GM20000 (cell line): ENCODE measurements at places on chromosomes 2 and 18.

DNA sequence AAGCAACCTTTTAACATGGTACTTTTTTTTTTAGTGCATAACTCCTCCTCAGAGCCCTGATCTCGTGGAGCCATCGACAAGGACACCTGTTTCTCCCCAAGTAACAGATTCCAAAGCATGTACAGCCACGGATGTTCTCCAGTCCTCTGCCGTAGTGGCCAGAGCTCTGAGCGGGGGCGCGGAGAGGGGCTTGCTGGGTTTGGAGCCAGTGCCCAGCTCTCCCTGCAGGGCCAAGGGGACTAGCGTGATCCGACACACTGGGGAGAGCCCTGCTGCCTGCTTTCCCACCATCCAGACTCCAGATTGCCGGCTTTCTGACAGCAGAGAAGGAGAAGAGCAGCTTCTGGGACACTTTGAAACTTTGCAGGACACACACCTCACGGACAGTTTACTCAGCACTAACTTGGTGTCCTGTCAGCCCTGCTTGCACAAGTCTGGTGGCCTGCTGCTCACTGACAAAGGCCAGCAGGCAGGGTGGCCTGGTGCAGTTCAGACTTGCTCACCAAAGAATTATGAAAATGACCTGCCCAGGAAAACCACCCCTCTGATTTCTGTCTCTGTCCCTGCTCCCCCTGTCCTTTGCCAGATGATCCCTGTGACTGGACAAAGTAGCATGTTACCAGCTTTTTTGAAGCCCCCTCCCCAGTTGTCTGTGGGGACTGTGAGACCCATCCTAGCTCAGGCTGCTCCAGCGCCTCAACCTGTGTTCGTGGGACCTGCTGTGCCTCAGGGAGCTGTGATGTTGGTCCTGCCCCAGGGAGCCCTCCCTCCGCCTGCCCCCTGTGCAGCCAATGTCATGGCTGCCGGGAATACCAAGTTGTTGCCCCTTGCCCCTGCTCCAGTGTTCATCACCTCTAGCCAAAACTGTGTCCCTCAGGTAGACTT, 4.5 kb downstream of the KLF11 start:
- DNase-seq, result no peak

DNA sequence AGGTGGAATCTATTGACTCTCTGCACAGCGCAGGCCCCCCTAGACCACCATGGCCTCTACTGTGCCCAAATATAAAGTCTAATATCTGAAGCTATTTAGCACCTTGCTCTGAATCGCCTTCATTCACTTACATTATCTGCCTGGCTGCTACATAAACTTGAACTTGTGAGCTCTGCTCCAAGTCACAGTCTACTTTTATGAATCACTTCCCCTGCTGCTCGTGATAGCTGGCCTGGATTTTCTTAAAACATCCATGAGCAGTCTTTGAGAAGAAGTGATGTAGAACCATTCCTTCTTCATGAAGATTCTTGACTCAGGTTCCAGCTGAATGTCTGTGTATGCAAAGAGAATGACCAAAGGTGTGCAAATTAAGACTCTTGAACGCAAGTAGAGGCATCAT, 359.5 kb downstream of the RND3 start:
- no peak for DNase-seq

- DNase-seq, result no peak
Measured at GRCh38 chr2:169464882-169465281, 14.4 kb upstream of the BBS5 start.

GRCh38 chr2:186197955-186198354, 288.1 kb upstream of the ZC3H15 start:
- DNase-seq, result no peak

- no peak for DNase-seq
Measured at GRCh38 chr2:181985632-181986205, at the start of gene PPP1R1C. Gene PPP1R1C, plus strand, starts transcription at chr2:181985853. Its CDS starts 258 bp downstream, at chr2:181986111.

DNA sequence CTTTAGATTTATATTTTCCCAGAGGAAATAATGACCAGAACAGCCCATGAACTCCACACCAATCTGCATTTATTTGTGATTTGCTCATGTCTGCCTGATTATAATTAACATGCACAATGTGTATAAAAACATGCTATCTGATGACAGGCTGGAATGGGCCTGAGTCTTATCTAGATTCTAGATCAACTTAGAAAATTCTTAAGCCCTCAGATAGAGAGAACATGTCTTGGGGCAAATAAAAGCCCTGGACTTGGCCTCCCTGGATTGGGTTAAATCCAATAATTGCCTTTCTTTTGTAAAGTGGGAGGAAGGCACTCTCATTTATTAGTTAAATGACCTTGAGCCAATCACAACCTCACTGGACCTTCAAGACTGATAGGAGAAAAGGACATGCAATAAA, 61.8 kb downstream of the EVA1A start:
- no peak for DNase-seq

GRCh38 chr2:119862127-119862889, 102.6 kb downstream of the PTPN4 start:
- peak; percentile 36 for DNase-seq

DNA sequence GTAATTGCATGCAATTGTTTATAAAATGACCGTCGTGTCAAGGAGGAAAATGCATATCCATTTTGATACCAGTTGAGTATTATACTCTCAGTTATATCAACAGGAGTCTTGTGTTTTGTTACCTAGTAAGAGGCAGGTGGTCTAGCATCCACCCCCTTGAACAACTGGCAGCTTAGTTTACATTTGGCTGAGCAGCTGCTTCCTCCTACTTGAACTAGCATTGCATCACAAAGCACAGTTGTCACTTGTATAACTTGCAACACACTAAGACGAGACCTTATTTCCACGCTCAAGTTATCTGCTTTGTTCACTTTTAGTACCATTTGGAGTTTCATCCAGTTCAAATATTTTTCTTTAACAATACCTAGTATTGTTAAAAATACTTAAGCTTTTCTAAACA, 75.4 kb upstream of the UBE2E3 start:
- no peak for DNase-seq

DNA sequence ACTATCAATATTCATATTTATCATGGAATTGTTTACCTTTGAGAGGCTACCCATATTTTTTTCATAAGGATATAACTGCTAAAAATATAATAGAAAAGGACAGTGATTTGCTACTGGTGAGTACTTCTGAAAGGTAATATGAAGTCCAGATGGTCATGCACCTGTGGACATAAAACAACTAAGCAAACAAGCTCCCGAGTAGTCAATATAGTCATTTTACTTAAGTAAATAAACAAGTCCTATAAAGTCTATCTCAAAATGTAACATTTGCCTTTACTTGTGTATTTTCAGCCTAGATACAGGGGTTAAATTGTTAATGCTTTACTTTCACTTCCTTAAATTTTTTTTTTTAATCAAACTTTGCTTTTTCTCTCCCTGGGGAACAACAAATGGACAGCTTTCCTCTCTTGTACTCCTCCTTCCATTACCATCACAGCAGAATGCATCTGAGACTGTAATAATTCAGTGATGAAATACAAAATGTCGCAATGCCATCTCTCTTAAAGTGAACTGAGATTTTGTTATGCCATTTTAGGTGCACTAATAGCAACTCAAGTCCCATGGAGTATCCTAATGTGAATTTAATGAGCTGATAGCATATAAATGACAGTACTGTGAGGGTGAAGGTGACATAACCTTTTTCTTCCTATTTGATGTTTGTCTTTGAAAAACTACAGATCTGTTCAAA, 1325.4 kb upstream of the ZEB2 start:
- DNase-seq, result no peak

- DNase-seq, result no peak
Measured at GRCh38 chr18:48979944-48980890, 29.5 kb upstream of the SMAD7 start.

GRCh38 chr18:57435846-57436190, 644 bp downstream of the ONECUT2 start:
- DNase-seq, result no peak

GRCh38 chr2:2806711-2807110, 475.6 kb upstream of the MYT1L start:
- DNase-seq, result no peak

DNA sequence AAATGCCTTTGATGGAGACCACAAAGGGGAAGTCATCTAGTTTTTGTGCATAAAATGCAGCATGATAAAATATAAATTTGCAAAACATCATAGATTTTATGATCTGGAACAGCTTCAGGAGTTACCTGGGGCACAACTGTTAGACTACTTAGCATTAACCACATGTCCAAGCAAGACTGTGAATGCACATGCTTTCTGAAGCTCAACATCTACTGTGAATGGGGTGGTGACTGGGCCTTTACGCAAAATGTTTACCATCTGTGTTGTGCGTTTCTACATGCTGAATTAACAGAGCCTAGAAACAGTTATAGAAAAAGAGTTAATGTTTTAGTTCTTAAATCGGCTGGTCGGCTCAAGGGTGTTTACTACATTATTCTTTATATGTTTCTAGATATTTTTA, 45.5 kb downstream of the KCTD1 start:
- DNase-seq, result no peak

DNA sequence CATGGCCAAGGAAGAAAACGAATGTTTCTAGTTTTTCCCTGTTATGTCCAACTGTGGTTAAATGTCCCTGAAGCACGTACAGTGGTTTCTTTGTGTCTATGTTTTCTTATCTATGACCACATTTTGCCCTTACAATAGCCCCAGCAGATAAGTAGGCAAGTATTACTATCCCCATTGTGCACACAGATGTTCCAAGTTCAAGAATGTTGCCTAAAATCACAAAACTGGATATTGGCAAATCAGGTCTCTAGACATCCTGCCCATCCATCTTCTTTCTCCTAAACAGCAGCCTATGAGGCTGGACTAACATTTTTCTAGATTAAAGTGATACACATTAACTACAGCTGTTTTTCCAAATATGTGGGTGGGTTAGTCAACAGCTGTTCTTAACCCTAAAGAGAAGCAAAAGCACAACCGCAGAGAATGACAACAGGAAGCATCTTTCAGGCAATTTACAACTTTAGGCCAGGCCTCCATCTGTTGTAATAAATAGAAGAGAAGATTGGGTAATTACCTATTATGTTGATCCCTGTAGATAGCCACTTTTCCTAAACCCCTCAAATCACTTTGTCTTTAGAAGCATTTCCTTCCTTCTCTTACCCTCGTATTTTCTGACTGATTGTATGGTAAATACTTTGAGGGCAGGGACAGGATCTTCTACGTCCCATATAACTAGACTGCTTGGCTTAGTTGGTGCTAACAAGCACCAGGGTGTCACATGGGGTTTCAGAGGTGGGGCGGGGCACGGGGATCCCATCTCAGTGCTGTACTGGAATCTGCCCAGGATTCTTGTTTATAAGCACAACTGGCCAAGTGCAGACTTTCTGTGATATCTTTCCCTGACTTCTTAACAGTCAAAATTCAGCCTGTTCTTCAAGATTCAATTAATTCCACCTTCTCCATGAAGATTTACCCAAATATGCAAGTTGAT, 132.1 kb upstream of the SETBP1 start:
- DNase-seq, result no peak

- no peak for DNase-seq
Measured at GRCh38 chr18:11400703-11401102, 208.7 kb upstream of the SLC35G4 start.

DNA sequence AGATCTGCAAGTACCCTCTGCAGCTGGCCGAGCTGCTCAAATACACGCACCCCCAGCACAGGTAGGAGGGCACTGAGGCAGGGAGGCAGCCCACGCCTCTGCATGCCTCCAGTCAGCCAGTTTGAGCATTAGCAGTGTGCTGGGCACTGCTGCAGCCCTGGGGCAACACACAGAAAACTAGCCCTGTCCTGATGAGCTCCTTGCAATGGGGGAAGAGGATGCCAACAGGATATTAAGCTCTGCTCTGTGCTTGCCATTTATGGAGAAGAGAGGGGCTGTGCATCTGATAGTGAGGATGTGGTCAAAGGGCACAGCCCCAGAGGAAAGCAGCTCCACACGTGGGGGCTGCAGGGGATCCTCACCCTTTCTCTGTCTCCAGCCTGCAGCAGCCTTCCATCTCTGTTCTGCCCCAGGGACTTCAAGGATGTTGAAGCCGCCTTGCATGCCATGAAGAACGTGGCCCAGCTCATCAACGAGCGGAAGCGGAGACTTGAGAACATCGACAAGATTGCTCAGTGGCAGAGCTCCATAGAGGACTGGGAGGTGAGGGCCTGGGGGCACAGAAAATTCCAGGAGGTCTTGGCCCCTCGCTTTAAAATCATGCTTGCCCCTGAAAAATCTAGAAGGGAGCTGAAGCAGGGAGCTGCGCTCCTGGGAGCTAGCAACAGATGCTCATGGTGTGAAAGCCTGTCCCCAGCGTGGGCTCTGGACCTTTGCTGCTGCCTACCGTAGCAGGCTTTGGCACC, 51.7 kb downstream of the FAM168B start:
- no peak for DNase-seq

GRCh38 chr2:148063633-148064032, 42.7 kb downstream of the MBD5 start:
- DNase-seq, result no peak

DNA sequence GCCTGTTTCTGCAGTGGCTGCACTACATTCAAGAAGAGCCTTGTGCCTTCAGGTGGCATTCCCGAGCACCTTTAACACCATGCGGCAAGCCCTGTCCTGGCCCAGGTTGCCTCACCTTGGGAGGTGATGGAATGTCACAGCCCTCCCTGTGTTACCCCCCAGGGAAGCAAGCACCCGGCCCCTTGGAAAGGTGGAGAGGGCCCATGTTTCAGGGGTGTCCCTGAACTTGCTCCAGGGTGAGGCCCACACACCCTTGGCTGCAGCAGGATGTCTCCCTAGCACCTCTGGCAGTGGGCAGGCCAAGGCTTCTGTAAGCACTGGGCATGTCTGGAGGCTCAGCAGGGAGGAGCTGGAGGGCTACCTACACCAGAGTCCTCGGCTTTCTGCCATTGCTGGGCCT, 29.3 kb upstream of the ACAA2 start:
- DNase-seq, result no peak

DNA sequence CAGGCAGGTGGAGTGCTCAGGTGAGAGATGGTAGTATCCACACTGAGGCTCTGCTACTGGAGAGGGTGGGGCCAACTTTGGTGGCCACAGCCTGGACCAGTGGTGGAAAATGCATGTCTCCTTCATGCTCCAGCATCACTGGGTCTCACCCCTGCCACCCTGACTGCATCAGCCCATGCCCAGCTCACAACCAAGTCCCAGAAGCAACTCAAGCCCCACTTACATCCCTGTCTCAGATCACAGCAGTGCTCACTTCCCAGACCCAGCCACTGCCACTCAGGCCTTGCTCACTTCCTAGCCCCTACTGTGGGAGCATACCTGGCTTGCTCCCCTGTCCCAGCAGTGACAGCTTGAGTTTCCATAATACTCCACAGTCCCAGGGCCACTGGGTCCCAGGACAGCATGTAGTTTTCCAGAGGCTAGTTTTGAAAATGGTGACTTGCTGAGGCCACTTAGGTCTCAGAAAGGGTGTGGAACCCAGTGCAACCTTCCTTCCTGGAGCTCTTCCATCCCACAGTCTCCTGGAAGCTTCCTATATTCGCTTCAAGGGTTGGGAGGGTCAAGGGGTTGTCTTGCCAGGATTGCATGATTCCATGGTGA, 58.8 kb downstream of the GPC1 start:
- no peak for DNase-seq

- no peak for DNase-seq
Measured at GRCh38 chr2:218270721-218271486, 585 bp downstream of the PNKD start.
